ENCODE measurements at places on chromosomes 5 and 9.

DNA sequence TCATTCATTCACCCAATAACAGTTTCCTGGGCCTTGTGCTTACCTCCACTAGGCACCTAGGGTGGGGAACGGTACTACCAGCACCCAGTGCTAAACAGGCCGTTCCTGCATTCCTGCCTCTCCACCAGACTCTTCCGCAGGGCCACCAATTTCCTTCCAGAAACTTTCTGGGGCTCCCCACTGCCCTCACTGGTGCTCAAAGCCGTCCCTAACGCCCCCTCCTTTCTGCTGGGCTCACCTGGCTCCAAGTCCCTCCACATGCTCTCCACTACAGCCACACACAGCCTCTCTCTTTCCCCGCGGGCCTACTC is 1.4 kb downstream of the PHF19 start:
- no peak for DNase-seq

DNA sequence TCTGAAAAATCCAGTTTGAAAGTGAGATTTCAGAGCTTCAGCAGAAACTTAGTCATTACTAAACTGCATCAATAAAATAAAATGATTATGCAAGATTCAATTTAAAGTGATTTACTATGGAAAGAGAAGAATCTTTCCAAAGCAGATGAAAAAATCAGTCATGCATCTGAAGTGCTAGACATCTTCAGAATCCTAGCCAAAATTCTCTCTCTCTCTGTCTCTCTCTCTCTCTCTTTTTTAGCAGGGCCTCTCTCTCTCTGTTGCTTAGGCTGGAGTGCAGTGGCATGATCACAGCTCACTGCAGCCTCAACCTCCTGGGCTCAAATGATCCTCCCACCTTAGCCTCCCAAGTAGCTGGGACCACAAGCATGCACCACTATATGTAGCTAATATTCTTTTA is 18.2 kb upstream of the UBLCP1 start:
- DNase-seq: no peak

DNA sequence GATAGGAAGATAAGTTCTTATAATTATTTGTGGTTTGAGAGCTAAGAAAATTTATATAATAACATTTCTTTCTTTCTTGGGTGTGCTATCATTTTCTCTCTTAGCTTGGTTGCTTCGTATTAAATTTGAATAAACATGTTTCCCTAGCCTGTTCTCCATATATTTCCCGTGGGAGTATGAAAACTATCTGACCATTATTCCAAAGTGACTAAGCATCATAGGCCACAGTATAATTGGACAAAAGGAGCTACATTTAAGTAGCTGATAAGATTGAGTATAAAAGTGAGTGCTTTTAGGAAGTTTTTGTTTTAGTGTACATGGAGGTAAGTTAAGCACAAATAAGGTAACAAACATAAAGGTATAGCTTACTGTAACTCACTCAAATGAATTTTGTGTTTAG is 8.4 kb upstream of the OSMR start:
- DNase-seq: no peak

DNA sequence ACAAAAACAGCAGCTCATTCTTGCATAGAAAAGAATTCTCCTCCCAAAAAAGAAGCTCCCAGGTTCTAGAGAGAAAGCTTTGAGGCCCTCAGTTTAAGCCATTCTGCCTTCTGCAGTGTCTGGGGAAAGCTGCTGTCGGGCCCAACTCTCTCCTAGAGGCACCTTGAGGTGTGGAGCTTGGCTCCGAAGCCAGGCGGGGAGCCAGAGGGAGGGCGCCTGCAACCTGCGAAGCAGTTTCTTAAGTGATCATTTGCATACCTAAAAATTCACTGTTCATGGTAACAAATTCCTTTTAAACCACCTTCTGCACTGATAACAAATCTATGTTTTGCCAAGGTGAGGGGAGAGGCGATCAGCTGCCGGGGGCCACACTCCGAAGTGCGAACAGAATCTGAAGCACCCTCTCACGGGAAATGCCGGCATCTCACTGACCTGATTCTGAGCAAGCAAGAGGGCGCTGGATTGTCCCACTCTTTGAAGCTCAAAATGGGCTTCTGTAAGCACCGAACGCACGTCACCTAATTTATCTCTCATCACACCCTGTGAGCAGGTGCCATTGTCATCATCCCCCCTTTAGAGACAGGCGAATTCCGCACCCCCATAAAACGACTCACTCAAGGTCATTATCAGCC is 86.1 kb downstream of the GTF3C4 start:
- no peak for DNase-seq

DNA sequence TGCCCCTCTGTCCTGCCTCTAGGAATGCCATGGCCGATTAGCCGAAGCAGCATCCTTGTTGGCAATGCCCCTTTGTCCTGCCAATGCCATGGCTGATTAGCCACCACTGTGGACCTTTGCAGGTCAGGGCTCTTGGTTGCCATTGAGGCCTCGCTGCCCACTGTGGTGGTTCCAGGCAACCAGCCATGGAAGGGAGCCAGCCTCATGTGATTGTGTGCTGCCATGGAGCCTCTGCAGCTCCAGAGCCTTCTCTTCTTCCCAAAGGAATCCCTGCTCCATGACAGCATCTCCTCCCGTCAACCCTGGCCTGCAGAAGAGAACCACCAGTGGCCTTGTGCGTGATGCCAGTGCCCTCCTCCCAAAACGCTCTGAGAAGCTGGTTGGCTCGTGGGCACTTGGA is 187.0 kb downstream of the CACNA1B start:
- DNase-seq: no peak

- DNase-seq: no peak
These were observed 157.7 kb upstream of the POU5F2 start for GRCh38 chr5:93899026-93899600.
